Activated naive CD4-positive, alpha-beta T cell treated with anti-CD3 and anti-CD28 coated beads, Interleukin-2, amount 50 U/mL, for 72 hours (primary cell): ENCODE measurements at places on chromosomes 1 and 21.

DNA sequence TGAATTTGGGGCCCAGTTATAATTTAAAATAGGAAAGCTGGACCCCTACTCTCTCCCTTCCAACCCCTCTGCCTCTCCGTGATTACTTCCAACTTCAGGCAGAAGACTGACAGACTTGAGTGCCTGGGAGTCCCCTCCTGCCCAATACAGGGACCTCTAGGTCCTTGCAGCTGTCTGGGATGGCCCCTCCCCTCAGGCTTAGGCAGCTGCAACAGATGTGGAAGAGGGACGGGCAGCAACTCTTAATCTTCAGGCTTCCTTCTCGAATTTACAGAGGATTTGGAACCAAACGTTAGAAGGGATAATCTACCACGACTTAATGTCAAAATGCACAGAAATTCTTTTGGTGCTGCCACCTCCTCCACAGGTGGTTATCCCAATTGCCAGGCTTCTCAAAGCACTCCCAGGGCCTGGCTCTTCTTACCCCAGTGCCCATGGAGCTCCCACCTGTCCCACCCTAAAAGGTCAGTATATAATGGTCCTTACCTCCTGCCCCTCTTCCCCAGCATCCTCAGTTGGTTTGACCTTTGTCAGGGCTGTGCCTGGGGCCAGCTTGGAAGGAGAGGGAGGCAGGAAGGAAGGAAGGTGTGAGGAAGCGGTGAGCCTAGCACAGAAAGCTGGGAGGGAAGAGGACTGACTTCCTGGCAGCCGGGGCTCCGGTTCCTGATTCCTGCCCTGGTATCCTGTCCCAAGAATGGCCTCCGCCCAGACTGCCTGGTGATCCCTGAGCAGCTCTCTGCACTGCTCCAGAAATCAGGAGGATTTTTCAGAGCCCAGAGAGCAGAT is 2.8 kb downstream of the PEA15 start:
- no peak for DNase-seq

DNA sequence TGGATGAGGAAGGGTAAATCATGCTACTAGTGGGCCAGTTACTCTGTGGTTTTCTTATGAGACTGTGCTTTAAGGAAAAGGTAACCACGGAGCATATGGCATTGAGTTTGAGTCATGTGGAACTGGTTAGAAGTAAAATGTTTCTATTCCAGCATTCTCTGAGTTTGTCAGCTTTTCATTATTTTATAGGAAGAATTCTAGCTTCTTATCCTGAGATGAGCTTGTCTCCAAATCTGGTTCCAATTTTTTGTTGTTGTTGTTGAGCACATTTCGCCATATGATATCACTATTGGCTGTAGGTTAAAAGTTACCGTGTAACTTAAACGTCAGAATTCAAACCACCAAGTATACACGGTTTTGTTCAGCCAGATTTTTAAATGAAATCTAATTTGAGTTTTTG is 69.9 kb downstream of the ATF6 start:
- no peak for DNase-seq

- DNase-seq, result no peak
Observed at GRCh38 chr1:160638926-160639325, 7.9 kb downstream of the SLAMF1 start.

DNA sequence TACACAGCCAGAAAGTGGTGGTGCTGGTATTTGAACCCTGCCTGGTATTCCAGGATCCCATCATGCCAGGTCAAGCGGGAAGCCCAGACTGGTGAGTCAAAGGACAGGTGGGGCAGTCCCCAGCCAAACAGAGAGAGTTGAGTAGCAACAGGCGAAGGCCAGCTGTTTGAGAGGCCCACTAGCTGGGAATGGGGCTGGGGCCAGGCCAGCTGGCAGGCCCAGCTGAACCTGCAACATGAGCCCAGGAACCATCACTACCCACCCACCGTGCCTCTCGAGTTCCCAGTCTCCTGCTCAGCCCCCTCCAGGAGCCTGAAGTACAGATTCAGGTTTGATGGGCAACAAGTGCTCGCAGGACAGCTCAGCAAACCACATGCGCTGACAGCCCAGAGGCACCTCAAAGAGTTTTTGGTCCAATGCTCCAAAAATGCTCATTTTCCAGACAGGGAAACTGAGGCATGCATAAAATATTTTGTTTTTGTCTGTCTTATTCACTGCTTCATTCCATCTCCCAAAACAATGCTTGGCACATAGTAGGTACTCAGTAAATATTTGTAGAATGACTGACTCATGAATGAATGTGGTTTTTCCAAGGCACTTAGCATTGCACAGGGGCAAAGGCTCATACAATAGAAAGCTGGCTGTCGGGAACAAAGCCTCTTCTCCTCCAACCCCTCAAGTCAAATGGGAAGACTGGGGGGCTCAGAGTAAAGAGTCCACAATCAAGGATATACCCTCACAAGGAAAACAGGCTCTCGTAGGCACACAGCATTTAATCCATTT is 42.5 kb upstream of the CLIC4 start:
- DNase-seq, result no peak

- DNase-seq, result no peak
Observed at GRCh38 chr1:6275826-6276782, 15.2 kb upstream of the GPR153 start.

- no peak for DNase-seq
Observed at GRCh38 chr1:118291661-118292060, 106.6 kb upstream of the SPAG17 start.

GRCh38 chr1:41101950-41102607 is 80.6 kb upstream of the SLFNL1 start:
- DNase-seq, result no peak

DNA sequence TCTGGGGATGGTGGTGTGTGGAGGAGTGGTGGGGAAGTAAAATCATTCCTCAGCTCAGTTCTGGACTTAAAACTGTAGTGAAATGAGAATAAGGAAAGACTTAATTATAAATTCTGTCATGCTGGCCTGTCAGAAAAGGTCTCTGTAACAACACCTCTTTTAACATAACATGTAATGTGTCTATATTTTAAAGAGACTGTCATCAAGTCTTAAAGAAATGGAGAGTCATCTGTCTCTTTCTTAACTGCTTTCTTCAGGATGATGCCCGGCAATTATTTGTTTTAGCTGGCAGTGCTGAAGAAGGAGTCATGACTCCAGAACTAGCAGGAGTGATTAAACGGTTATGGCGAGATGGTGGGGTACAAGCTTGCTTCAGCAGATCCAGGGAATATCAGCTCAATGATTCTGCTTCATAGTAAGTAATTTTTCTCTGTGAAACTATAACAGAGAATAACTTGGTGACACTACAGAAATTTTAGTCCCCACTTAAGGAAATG is 30.6 kb downstream of the GNAI3 start:
- DNase-seq, result no peak
